ENCODE measurements at places on chromosomes 2 and 18.

DNA sequence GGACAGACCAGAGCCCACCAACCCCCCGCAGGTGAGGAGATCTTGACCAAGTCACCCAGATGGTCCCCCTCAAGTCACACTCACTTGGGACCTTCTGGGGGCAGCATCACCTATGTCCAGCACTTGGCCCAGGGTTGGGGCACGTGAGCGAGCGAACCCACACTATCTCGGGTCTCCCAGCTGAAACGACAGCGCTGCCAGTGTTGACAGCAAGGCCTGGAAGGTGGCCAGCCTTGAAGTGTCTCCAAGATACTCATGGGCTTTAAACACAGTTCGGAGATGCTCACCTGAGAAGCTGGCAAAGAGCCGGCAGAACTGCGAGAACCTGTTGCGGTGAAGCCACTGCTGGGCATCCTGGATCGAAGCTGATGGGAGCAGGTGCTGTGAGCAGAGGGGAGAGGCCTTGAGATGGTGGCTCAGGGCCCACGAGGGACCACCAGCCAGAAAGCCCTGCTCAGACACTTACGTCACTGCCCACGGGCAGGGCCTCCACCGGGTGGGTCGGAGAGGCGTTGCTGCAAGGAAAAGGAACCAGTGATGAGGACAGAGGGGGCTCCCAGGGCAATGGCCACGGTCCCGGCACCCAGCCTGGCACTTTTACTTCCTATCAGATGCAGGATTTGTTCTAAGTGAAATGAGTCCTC, 47.5 kb downstream of the TFCP2L1 start:
- DNase-seq: no peak

DNA sequence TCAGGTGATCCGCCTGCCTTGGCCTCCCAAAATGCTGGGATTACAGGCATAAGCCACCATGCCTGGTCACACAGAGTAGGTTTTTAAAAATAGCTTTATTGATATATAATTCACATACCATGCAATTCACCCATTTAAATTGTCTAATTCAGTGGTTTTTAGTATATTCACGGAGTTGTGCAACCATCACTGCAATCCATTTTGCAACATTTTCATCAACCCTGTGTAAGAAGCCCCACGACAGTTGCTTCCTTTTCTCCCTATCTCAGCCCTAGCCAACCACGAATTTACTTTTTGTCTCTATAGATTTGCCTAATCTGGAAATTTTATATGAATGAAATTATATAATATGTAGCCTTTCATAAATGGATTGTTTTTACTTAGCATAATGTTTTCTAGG, 266.4 kb downstream of the NAPG start:
- no peak for DNase-seq

- no peak for DNase-seq
These were observed 7.1 kb downstream of the MTA3 start for GRCh38 chr2:42575458-42576064.

DNA sequence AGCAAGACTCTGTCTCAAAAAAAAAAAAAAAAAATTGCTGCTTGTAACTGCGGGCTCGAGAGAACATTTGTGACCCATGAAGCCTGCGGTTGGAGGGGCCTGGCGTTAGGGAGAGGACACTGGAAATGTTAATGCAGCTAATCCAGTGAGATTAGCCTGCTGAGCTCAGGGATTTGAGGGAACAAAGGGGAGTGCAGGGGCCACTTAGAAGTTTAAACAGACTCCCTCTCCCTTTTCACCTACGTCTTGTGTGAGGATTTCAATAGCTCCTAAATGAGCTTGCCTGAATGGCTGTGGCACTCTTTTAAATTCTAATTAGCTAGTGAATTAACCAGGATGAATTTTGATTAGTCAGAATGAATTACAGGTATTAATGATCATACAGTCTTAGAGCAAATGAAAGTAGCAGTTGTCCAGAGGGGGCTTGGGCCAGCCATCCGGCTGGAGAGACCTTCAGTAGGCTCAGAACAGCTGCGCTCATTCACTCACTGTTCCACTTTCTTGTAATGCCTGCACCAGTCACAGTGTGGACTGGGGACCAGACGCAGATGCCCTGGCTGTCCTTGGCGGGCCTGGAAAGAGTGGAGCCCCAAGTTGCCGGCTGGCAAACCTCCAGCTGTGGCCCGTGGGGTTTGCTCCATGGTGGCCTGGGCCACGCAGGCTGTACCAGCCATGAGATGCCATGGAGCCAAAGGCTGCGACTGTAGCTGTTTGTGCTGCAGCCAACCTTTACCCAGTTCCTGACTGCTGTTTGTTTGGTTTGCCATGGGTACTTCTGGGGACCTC, 20.8 kb downstream of the LDLRAD4 start:
- DNase-seq: no peak

GRCh38 chr18:37383036-37383785, 182.4 kb downstream of the CELF4 start:
- no peak for DNase-seq

DNA sequence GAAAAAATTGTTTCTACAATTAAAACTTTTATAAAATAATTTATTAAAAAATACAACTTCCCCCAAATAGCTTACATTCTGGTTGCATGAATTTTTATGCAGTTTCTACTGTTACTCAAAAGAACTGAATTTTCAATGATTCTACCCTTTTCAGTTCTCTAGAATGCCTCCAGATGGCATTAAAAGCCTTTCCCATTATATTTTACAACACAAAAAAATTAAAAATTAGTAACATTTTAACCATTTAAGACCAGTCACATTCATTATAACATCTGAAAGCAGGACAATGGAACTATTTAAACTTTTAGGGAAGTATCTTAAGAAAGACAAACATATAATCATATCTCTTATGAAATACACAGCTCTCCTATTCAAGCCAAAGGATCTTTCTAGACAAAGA, 236.0 kb upstream of the REV1 start:
- no peak for DNase-seq

- no peak for DNase-seq
These were observed 1.6 kb downstream of the COX7A2L start for GRCh38 chr2:42359304-42359964.

- no peak for DNase-seq
These were observed 8.8 kb upstream of the POLI start for GRCh38 chr18:54260396-54261072.

GRCh38 chr2:73070643-73071359, 711 bp downstream of the SFXN5 start:
- DNase-seq: no peak

- DNase-seq: no peak
These were observed 63.2 kb upstream of the CABLES1 start for GRCh38 chr18:23072079-23072478.

GRCh38 chr2:8268172-8268783, 413.6 kb upstream of the ID2 start:
- DNase-seq: no peak

DNA sequence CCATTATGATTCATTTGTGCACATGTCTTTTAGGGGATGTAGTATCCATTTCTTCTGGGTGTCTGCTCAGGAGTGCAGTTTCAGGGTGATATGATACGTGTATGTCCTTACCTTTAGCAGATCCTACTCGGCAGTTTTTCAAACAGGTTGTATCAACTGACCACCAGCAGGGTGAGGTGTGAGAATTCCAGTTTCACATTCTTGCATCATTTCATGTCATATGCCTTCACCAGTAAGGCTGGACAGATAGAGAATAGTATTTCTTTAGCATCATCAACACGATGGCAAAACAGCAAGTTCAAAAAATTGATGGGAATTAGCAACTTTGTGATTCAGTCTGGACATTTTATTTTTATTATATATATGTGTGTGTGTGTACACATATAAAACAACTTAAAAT, 230.0 kb upstream of the TPO start:
- no peak for DNase-seq

DNA sequence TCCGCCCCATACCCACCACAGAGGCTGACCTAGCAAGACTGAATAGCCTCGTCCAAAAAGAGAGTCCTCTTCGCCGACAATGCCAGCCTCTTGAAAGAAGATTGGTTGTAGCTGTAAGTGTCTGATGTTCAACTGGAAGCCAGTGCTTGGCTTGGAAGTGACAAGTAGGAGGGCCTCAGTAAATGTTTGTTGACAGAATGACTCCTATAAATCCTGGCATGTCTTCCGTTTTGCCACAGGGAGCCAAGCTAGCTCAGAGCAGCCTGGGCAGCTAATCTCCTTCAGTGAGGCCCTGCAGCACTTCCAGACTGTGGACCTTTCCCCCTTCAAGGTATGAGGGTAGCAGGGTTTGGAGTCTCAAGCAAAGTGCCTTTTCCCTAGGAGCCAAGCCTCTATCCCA, 14.9 kb downstream of the ELMOD3 start:
- no peak for DNase-seq

- peak; percentile 67 for DNase-seq
These were observed 4.6 kb downstream of the MBP start for GRCh38 chr18:77127769-77128671.

GRCh38 chr2:71932037-71932779, 215.5 kb downstream of the CYP26B1 start:
- DNase-seq: no peak

- no peak for DNase-seq
These were observed 21.9 kb downstream of the GATA6 start for GRCh38 chr18:22191346-22191695.

Data from DMS153 (cell line).